CD8-positive, alpha-beta memory T cell (primary cell): ENCODE measurements at places on chromosomes 6 and 20. TPM values are rescaled to one million over a fixed set of nuclear protein-coding genes. Genes with fewer than 3 reads are reported as not detected.
A peak's percentile ranks its signal among the peaks of the same experiment; 100 is the strongest.

GRCh38 chr20:50191065-50191543, 474 bp downstream of the CEBPB start:
- no peaks in the 10 kb centered on the region for H3K36me3 ChIP-seq
- peak overlapping the region; percentile 85 for H3K27ac ChIP-seq
- peak; percentile 48 for DNase-seq
- H3K4me3 ChIP-seq = peak overlapping the region; percentile 74
- H3K27me3 ChIP-seq = no peaks in the 10 kb centered on the region

DNA sequence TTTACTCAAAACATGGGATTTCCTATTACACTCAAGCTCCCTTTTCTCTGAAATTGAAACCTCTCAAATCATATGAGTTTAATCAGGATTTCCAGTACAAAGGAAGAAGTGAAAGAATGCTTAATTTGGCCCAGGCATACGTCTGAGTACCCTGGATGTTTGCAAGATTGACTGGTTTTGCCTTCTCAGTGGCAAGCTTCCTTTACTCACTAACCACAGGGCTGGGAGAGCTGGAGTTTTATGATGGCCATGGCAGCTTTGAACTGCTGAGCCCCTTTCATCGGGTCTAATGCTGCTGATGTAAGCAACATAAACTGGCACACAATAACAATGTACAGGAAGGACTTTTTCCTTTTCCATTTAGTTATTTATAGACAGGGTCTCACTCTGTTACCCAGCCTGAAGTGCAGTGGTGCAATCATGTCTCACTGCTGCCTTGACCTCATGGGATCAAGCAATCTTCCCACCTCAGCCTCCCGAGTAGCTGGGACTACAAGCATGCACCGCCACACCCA, 194.8 kb downstream of the SLC35F1 start:
- DNase-seq = no peak
- H3K4me1 ChIP-seq = no peaks in the 10 kb centered on the region
- no peaks in the 10 kb centered on the region for H3K36me3 ChIP-seq
- H3K4me3 ChIP-seq = no peak overlapping the region
- no peaks in the 10 kb centered on the region for H3K27me3 ChIP-seq

DNA sequence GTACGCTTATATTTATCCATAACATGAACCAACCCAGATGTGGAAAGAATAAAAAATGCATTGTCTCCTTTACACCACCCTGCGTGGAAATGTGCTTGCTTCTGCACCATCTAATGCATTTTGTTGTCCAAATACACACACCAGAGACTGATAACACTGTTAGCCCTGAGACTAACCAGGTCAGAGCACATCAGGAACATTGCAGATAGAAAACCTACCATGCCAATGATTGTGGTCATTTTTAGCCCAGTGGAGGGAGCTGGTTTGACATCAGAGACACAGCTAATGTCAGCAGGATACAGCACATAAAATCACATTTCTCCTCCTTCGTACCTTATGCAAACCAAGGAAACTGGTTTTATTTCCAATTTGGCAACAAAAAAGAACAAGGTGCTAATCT, 528.7 kb downstream of the DOK5 start:
- DNase-seq = no peak
- no peaks in the 10 kb centered on the region for H3K4me1 ChIP-seq
- no peaks in the 10 kb centered on the region for H3K27me3 ChIP-seq
- H3K27ac ChIP-seq = no peak overlapping the region

DNA sequence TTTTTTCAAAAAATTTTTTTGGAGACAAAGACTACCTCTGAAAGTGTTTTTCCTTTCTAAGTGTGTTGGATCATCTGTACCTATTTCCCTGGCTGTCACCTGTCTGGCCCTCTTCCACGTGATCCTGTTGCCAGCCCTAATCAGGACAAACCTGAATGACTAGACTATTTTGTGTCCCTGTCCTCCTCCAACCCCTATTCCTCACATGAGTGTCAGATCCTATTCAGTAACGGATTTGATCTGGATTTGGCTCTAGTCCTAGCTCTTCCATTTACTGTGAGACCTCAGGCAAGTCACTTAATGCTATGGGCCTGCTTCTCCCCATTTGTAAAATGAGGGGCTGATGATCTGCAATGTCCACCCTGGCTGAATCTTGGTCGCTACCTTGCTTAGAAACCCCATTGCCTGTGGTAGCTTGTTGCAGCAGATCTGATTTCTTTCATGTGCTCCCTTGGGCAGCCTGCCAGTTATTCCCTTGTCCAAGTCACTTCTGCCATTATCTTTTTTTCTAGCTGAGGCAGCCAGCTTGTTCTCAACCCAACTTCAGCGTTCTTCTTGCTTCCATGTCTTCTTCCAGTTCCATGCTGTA, 4.8 kb downstream of the PHF20 start:
- H3K4me1 ChIP-seq = peaks cover 54% of the 10 kb centered on the region
- no peak overlapping the region for H3K4me3 ChIP-seq
- no peaks in the 10 kb centered on the region for H3K27me3 ChIP-seq

DNA sequence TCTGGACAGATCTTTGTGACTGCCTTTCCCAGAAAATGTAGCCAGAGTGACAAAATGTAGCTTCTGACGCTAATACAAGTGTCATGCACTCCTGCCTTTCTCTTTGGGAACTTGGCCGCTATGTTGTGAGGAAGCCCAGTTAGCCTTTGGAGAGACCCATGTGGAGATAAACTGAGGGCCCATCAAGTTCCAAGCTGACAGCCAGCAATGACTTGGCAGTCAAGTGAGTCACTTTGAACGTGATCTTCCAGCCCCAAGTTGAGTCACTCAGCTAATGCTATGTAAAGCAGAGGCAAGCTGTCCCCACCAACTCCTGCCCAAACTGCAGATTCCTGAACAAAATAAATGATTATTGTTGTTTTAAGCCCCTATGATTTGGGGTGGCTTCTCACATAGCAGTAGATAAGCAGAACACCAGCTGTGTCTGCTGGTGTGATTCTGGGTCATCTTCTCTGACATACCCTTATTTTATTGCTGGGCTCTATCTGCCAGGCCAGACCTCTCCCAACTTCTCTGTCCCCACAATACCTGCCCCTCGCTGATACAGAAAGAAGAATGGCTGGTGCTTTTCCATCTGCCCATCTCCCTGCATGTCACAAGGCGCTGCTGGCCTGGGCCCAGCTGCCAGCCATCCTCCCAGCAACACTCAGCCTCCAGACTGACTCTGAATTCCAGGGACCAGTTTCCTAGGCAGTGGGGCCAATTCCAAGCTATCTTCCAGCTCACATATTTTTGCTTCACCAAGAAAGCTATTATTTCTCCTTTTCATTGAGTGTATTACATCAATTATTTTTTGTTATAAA, 274.8 kb downstream of the LRFN2 start:
- no peak for DNase-seq
- no peaks in the 10 kb centered on the region for H3K4me1 ChIP-seq
- peaks cover 7% of the 10 kb centered on the region for H3K27me3 ChIP-seq
- H3K27ac ChIP-seq = no peak overlapping the region
- no peaks in the 10 kb centered on the region for H3K36me3 ChIP-seq

DNA sequence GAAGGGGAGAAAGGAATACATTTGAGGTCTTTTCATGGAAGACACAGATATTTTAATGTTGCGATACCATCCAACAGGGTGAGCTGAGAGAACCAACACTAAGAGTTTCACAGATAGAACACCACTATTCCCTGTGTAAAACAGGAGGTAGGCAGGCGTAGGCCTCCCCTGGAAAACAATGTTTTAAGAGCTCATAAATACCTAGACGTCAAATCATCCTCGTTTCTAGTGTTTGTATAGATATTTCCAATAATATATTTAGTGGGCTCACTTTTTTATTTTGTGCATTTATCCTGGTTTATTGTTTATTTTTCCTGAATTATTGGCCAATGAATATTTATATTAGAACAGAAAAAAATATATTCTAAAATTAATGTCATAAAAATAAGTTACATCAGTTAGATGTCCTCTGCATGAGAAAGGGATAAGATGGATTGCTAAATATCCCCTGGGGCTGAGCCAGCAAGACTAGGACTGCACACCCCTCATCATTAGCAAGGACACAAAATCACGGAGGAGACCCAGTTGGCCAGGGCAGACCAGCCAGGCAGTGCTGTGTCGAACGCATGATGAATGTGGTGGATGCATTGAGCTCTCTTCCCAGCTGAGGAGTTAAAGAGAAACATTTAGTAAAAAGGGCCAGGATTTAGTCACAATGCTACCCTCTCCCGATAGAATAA, 380.5 kb downstream of the C6orf118 start:
- H3K36me3 ChIP-seq = no peaks in the 10 kb centered on the region
- no peak overlapping the region for H3K27ac ChIP-seq

- H3K4me3 ChIP-seq = no peak overlapping the region
- H3K27ac ChIP-seq = no peak overlapping the region
- no peak for DNase-seq
- no peaks in the 10 kb centered on the region for H3K4me1 ChIP-seq
These were observed 229.1 kb downstream of the SIM1 start for GRCh38 chr6:100235631-100236030.

DNA sequence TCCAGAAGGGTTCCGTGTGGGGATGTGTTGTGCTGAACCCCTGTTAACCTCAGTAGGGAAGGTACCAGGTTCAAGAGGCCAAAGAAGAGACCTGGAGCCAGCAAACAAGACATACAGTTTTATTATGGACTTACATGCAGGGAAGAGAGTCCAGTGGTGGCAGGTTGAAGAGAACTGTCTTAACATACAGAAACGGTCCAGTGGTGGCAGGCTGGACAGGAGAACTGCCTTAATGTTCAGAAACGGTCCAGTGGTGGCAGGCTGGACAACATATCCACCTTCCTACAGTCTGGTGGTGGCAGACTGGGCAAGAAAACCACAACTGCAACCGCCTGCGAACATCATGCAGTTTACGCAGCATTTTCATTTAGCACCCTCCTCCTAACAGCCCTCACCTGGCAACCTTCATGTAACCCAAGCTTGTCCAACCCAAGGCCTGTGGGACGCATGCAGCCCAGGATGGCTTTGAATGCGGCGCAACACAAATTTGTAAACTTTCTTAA, 75.9 kb downstream of the PHACTR3 start:
- no peak overlapping the region for H3K4me3 ChIP-seq
- H3K4me1 ChIP-seq = no peaks in the 10 kb centered on the region
- no peak for DNase-seq
- H3K27ac ChIP-seq = no peak overlapping the region

DNA sequence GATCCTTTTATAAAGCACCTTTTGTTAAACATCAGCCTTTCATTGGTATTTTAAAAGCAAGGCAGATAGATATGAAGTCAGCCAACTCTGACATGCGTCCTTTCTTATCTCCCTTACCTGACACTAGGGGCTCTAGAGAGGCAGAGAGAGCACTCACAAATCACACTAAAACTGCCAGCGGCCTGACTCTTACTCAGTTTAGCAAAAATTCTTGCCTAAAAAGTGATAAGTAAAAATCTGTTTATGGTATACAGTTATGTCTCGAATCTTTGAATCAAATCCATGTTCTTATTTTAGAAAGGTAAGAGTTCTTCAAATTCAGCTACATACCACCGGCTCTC, 10.4 kb upstream of the TDRD6 start:
- H3K27ac ChIP-seq = no peak overlapping the region
- H3K4me3 ChIP-seq = no peak overlapping the region
- H3K4me1 ChIP-seq = no peaks in the 10 kb centered on the region
- no peak for DNase-seq

DNA sequence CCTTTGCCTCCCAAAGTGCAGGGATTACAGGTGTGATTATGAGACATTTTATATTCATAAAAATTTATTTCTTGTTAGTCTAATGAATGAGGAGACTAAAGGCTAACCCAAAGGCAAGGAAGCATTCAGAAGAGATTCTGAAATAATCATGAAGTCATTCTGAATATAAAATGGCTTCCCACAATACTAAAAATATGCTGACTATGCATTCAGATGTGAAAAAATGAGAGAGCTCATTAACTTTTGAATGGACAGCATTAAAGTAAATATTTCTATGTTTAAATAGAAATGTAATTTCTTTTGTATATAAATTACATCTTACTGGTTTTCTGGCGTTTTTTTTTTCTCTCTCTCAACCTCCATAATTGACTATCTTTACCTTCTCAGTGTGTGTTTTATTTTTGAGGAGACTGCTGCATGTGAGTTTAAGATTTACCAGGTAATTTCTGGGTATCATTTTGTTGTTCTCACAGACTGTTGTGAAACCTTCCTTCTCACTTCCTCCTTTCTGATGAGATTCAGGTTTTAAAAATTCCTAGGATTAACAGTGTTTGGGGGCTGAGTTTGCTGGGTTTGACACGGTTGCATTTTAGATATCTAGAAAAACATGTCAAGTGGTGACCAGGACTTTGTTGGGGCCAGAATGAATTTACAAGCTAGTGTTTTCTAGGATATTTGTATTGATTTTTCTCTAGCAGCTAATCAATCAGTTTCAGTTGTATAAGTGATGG, 316.6 kb downstream of the CDKAL1 start:
- no peaks in the 10 kb centered on the region for H3K36me3 ChIP-seq
- no peak for DNase-seq
- no peaks in the 10 kb centered on the region for H3K4me1 ChIP-seq
- no peak overlapping the region for H3K4me3 ChIP-seq

GRCh38 chr20:47789764-47790579, 4.7 kb upstream of the SULF2 start:
- H3K4me3 ChIP-seq = no peak overlapping the region
- no peak overlapping the region for H3K27ac ChIP-seq
- DNase-seq = no peak
- H3K27me3 ChIP-seq = peaks cover 8% of the 10 kb centered on the region
- no peaks in the 10 kb centered on the region for H3K36me3 ChIP-seq
- no peaks in the 10 kb centered on the region for H3K4me1 ChIP-seq

DNA sequence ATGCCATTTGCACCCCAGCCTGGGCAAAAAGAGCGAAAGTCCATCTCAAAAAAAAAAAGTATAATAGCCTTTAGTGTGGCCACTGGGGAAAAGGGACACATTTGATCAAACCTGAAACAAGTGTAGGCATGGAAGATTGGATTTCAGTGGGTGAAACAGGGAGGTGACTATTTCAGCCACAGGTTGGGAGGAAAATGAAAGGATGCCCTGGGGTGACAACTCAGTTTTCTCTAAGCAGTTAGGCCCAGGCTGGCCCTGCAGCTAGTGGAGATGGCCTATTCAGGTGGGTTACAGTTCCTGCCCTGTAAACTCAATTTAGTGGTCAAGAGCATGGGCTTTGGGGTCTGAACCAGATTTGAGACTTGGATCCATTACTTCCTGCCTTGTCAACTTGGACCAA, 36.4 kb downstream of the SPATA2 start:
- H3K4me1 ChIP-seq = no peaks in the 10 kb centered on the region
- no peak overlapping the region for H3K27ac ChIP-seq
- no peak for DNase-seq
- H3K27me3 ChIP-seq = no peaks in the 10 kb centered on the region

- H3K4me3 ChIP-seq = no peak overlapping the region
- no peak for DNase-seq
- H3K4me1 ChIP-seq = no peaks in the 10 kb centered on the region
These were observed 155.4 kb upstream of the BMP2 start for GRCh38 chr20:6611911-6612605.

Gene SLC44A4
- total RNA-seq = not detected

Gene UNC93A
- total RNA-seq = not detected

Gene SSTR4
- not detected for total RNA-seq

Gene SYNCRIP
- total RNA-seq = 249 TPM

Gene SLC23A2
- total RNA-seq = 24.3 TPM

Gene TGM3
- not detected for total RNA-seq

Gene PGBD1
- 5.4 TPM for total RNA-seq

Gene ID4
- not detected for total RNA-seq
